ENCODE measurements at places on chromosomes 1 and 21.

DNA sequence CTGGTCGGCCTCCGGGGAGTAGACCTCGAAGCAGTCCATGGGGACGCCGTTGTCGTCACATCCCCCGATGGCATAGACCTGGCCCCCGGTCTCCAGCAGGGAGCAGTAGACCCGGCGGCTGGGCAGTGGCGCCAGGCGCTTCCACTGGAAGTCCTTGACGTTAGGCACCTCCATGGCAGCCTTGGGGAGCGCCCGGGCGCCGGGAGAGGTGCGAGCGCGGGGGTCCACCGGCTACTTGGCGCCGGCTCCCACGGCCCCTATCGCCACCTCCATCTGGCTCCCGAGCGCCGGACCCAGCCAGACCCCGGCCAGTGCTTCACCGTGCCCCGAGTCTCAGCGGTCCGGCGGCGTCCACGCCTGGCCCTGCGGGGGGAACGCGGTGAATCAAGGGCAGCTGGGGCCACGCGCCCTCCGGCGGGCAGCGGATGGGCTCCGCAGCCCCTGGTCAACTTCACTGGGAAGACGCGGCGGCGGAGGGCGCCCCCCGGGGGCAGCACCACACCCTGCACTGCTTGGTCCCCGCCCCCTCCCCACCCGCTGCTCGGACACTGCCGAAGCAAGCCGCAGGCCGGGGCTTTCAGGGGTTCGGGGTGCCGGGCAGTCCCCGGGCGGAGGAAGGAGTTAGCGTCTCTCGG is 13.2 kb downstream of the KLHDC8A start:
- DNase-seq: peak; percentile 79
- peak overlapping the region; percentile 41 for H3K4me3 ChIP-seq
- no peak overlapping the region for H3K27ac ChIP-seq
- peaks cover 60% of the 10 kb centered on the region for H3K27me3 ChIP-seq

DNA sequence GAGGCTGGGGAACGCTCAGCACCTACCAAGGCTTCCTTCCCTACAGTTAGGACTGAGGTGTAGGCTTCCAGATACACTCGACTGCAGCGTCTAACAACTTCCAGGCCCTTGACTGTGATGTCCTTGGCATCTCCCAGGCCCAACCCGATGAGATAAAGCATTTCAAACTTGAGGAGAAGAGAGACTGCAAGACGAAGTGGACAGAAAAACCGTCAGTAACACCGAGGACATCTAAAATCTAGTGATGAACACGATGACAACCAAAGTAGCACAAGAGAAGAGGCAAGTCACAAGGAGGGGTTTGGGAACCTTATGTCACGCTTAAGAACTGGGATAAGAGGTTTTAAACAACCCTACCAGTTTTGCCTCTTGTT is 314 bp downstream of the DPH5 start:
- H3K27ac ChIP-seq: peak overlapping the region; percentile 89
- H3K27me3 ChIP-seq: no peaks in the 10 kb centered on the region
- H3K4me1 ChIP-seq: peaks cover 51% of the 10 kb centered on the region
- peak; percentile 41 for DNase-seq

DNA sequence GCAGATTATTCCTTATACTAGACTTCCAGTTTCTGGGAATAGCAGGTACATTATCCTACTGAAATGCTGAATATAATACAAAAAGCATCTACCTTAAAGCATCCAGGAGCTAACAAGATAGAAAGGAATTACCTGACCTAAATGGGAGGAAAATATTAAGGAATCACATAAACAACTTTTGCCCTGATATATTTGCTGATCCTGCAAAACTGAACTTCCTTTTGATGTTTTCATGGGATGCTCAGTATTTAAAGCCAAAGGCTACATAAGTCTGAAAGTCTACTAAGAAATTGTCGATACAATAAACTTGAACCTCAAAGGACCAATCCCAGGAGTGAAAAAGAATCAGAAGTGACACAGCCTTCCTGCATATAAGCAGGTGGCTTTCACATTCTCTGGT is 85.6 kb upstream of the C1orf21 start:
- no peaks in the 10 kb centered on the region for H3K27me3 ChIP-seq
- H3K4me1 ChIP-seq: peaks cover 19% of the 10 kb centered on the region
- H3K4me3 ChIP-seq: no peak overlapping the region
- DNase-seq: no peak

GRCh38 chr21:43194303-43195120 is 25.7 kb downstream of the CRYAA start:
- no peaks in the 10 kb centered on the region for H3K27me3 ChIP-seq
- H3K36me3 ChIP-seq: no peaks in the 10 kb centered on the region
- H3K4me1 ChIP-seq: peaks cover 27% of the 10 kb centered on the region
- H3K4me3 ChIP-seq: no peak overlapping the region
- peak overlapping the region; percentile 46 for H3K27ac ChIP-seq
- peak; percentile 47 for DNase-seq

- no peak for DNase-seq
- H3K27ac ChIP-seq: no peak overlapping the region
- no peak overlapping the region for H3K4me3 ChIP-seq
- no peaks in the 10 kb centered on the region for H3K4me1 ChIP-seq
Observed at GRCh38 chr1:99457381-99458165, 188.3 kb upstream of the PALMD start.

DNA sequence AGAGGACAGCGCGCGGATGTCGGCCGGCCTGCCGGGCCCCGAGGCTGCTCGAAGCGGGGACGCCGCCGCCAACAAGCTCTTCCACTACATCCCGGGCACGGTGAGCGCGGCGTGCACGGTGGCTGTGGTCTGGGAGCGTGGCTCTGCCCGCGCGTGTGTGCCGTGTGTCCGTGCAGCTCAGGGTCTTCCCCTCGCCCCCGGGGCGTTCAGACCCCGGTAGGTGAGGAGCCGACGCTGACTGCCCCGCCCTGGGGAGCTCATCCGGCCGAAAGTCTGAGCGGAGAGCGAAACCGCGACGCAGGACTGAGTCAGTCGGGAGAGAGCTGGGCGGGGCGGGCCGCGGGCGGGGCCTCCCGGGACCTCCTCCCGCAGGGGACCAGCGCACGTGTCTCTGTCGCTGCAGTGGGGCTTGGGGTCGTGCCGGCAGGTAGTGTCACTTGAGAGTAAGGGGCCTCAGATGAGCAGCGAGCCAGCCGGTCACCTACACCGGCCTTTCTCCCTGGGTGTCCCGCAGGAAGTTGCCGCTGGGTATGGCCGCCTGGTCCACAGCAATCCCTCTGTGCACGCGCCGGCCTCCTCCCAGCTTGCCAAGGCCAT is 520 bp downstream of the PLEKHN1 start:
- H3K4me3 ChIP-seq: peak overlapping the region; percentile 65
- peaks cover 15% of the 10 kb centered on the region for H3K27me3 ChIP-seq
- H3K4me1 ChIP-seq: peaks cover 24% of the 10 kb centered on the region
- peak; percentile 94 for DNase-seq
- H3K36me3 ChIP-seq: peaks cover 22% of the 10 kb centered on the region

GRCh38 chr21:42424914-42425541 is 21.3 kb downstream of the UBASH3A start:
- H3K4me1 ChIP-seq: peaks cover 27% of the 10 kb centered on the region
- peak; percentile 88 for DNase-seq
- no peaks in the 10 kb centered on the region for H3K36me3 ChIP-seq
- H3K27me3 ChIP-seq: peaks cover 57% of the 10 kb centered on the region

GRCh38 chr1:227869851-227870305 is 54.4 kb downstream of the PRSS38 start:
- peak; percentile 63 for DNase-seq

GRCh38 chr1:50418600-50419109 is 4.6 kb downstream of the DMRTA2 start:
- no peak overlapping the region for H3K27ac ChIP-seq
- H3K4me1 ChIP-seq: peaks cover 72% of the 10 kb centered on the region
- H3K27me3 ChIP-seq: peaks cover 96% of the 10 kb centered on the region
- peak overlapping the region; percentile 21 for H3K4me3 ChIP-seq
- H3K36me3 ChIP-seq: no peaks in the 10 kb centered on the region

DNA sequence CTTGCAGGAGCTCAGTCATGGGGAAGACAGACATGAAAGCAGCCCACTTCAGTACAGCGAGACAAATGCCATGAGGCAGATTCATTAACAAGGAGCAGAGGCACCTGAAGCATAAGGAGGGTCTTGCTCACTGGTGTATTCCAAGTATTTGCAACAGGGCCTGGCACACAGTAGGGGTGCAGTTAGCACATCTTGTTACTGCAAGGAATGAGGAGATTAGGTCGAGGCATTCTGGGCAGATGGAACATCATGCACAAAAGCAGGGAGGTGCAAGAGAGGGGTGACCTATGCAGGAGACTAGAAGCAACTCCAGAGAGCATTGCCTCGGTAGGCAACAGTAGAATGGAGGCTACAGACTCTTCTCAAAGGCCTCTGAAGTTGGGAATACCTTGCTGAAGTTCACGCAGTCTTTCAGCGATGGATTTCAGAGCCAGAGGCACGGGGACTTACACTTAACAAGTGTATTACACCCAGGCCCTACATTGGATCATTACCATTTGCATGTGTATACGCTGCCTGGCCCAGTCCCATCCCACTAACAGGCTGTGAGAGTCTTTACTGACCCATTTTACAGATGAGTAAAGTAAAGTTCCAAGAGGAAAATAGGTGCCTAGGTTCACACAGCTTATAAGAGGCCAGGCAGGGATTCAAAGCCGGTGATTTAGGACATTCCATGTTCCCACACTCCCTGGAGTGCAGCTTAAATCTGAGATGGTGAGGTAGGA is 82.1 kb downstream of the TRABD2B start:
- H3K36me3 ChIP-seq: no peaks in the 10 kb centered on the region
- no peak for DNase-seq
- no peak overlapping the region for H3K4me3 ChIP-seq
- H3K4me1 ChIP-seq: no peaks in the 10 kb centered on the region

DNA sequence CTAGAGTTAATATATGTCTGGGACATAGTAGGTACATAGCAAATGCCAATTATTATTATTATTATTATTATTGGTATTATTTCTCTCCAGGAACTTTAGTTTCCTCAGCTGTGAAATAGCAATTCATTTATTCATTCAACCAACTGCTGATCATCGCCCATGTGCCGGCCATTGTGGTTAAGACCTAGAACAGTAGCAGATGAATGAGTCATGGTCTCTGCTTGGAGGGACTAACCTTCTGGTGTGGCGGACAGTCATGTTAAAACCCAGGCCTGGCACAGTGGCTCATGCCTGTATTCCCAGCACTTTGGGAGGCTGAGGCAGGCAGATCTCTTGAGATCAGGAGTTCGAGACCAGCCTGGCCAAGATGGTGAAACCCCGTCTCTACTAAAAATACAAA is 23.8 kb upstream of the LDLRAP1 start:
- H3K4me1 ChIP-seq: peaks cover 9% of the 10 kb centered on the region
- H3K36me3 ChIP-seq: no peaks in the 10 kb centered on the region
- no peak overlapping the region for H3K4me3 ChIP-seq
- no peak overlapping the region for H3K27ac ChIP-seq
